Left cardiac atrium (tissue), 4 donors: ENCODE measurements at places on chromosomes 4 and X. TPM values are rescaled to one million over a fixed set of nuclear protein-coding genes. Genes with fewer than 3 reads are reported as not detected.

DNA sequence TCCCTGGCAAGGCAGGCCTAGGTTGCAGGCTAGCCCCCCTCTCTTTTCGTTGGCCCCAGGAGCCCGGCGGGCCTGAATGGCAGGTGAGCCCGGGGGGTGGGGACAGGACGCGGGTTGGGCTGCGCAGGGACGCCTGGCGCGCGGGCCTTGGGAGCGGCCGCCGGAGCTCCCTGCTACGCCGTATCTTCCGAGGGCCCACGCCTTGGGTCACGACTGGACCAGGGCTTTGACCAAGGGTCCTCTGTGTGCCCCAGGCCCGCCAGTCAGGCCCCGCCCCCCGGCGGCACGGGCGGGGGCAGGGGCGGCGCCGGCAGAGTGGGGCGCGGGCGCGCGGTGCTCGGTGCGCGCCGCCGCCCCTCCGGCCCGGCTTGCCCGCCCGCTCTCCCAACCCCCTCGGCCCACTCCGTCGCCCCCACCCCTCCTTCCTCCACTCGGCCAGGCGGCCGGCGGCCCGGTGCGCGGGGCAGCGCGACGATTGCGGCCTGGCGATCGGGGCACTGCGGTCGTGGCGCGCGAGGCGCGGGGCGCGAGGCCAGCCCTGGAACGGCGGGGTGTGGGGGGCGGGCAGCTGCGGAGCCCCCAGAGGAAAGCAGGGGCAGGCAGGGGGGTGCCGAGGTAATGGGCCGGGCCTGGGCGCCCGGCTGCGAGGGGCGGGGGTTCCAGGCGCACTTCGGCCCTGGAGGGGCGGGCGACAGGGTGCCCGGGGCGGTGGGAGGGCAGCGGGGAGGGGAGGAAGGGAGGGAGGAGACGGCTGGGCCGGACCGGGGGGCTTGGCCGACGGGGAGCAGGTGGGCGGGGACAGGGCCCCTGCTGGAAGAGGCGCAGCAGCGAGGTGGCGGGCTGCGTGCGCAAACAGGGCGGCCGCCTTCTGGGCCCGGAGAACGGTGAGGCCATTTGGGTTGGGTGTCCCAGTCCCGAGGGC, at the start of gene PRRG3:
Gene PRRG3, plus strand, starts transcription at position 798 of the 922 bp plus-strand sequence. CDS start 3,357 bp downstream, outside the sequence.
- no peak for DNase-seq

- no peak for DNase-seq
Measured at GRCh38 chrX:9650091-9650490, 115.6 kb downstream of the GPR143 start.

GRCh38 chr4:2489081-2489805, 20.3 kb downstream of the RNF4 start:
- no peak for DNase-seq

DNA sequence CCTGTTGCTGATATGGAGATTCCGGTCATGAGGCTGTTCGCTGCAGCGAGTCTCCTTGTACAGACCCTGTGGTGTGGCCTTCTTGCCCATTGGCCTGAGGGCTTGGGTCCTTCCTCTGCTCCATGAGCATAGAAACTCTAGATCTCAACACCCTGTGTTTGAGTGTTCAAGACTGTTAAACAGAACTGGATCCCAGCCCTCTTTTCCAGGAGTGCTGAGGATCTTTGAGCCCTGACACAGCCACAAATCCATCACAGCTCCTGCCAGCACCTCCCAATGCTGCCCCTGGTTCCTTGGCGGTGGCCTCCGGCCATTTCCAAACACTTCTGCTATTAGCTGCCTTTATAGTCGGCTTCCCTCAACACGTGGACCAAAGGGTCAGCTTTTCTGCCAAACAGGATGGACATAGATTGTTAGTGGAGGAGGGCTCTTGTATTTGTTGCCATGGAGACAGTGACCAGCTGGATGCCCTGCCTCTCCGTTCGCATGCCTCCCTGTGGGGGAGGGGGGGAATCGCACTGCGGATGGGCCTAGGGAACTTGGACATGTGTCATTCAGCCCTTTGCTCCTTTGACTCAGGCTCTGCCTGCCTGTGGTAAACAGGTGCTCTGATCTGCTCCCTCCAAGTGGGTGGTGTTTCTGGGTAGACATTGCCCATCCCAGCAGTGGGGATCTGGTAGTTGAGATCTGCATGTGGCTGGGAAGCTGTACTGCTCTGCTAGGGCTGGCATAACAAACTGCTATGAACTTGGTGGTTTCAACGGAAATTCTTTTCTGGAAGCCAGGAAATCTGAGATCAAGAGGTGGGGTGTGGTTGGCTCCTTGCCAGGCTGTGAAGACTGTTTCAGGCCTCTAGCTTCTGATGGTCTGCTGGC, 6.9 kb upstream of the WDR1 start:
- DNase-seq: peak; percentile 74

GRCh38 chrX:134580907-134581306, 77.4 kb downstream of the PLAC1 start:
- no peak for DNase-seq

SMIM10 gene
- 6.2 TPM for total RNA-seq

P2RY8 gene
- 1.8 TPM for total RNA-seq

FGB gene
- 0.21 TPM for total RNA-seq

AR gene
- 14.4 TPM for total RNA-seq
